ENCODE measurements at places on chromosomes 6 and 20.

- no peak for DNase-seq
Measured at GRCh38 chr6:4319981-4320683, 184.8 kb upstream of the ECI2 start.

GRCh38 chr6:136840276-136841001 lies 18.0 kb downstream of the PEX7 start:
- no peak for DNase-seq

DNA sequence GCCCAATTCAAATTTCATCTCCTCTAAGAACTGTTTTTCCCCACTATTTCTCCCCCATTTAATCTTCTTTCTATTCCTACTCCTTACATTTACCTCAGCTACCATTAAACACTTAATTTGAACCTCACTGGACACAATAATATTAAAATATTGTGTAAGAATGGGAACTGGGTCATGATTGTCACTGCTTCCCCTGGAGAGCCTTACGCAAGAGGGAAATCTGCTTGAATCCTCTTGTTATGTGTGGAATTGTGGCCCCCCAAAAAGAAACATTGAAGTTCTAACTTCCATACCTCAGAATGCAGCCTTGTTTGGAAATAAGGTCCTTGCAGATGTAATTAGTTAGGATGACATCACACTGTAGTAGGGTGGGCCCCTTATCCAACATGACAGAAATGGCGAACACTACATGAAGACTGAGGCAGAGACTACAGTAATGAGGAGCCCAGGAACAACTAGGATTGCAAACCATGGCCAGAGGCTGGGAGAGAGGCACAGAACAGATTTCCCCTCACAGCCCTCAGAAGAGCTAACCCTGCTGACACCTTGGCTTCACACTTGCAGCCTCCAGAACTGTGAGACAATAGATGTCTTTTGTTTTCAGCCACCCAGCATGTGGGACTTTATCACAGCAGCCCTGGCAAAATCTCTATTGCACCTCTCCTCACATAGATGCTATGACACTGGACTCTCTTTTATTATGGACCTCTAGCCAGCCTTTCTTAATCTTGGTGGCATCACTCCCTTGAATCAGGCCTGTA lies 29.9 kb downstream of the HIVEP2 start:
- DNase-seq = no peak

- no peak for DNase-seq
Measured at GRCh38 chr6:26383624-26384417, 913 bp downstream of the BTN2A2 start.

DNA sequence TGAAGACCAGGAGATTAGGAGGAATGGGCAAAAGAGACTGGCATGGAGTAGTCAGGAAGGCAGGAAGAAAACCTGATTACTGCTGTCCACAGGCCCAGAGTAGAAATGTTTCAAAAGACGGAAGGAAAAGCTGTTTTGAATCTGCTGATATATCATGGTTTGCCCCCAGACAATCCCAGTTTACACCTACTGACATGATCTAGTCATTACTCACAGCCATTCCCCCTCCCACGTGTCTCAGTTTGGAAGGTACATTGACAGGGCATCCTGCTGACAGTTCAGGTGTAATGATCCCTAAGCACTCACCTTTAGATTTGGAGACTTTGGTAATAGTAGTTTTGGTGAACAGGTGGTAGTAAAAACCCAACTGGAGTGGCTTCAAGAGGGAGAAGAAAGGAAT lies 9.8 kb upstream of the TXNDC5 start:
- DNase-seq = no peak

DNA sequence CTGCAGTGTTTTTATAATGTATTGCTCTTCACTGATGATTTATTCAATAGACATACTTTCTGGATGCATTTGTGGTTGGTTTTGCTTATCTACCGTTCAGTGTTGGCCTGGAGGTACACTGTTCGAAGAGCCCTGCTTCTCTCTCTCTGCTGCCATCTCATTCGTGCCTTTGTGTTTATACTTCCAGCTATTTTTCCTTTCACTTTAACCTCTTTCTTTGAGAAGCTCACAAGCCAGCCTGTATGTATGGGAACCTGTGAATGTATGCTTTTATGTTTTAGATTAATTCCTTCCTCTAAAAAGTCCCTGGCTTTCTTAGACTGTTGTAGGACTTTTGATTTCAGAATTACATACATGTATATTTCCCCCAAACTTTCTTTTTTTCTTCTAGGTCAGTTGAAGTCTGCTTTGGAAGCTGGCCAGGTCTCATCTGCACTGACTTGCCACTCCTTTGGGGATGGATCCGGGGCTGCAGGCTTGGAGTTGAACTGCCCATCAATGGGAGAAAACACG lies 83.0 kb downstream of the SCAND1 start:
- no peak for DNase-seq

- DNase-seq = no peak
Measured at GRCh38 chr20:10671919-10672623, 1.7 kb downstream of the JAG1 start.

Measured in activated naive CD4-positive, alpha-beta T cell treated with anti-CD3 and anti-CD28 coated beads, Interleukin-2, amount 50 U/mL, for 72 hours (primary cell).